ENCODE measurements at places on chromosomes 1 and 21. TPM values are rescaled to one million over a fixed set of nuclear protein-coding genes. Genes with fewer than 3 reads are reported as not detected.

GRCh38 chr1:201905234-201905890, 16.7 kb downstream of the SHISA4 start:
- no peaks in the 10 kb centered on the region for H3K4me1 ChIP-seq
- H3K36me3 ChIP-seq = no peaks in the 10 kb centered on the region
- peaks cover 13% of the 10 kb centered on the region for H3K27me3 ChIP-seq
- no peak for DNase-seq
- no peak overlapping the region for H3K4me3 ChIP-seq
- H3K27ac ChIP-seq = no peak overlapping the region

DNA sequence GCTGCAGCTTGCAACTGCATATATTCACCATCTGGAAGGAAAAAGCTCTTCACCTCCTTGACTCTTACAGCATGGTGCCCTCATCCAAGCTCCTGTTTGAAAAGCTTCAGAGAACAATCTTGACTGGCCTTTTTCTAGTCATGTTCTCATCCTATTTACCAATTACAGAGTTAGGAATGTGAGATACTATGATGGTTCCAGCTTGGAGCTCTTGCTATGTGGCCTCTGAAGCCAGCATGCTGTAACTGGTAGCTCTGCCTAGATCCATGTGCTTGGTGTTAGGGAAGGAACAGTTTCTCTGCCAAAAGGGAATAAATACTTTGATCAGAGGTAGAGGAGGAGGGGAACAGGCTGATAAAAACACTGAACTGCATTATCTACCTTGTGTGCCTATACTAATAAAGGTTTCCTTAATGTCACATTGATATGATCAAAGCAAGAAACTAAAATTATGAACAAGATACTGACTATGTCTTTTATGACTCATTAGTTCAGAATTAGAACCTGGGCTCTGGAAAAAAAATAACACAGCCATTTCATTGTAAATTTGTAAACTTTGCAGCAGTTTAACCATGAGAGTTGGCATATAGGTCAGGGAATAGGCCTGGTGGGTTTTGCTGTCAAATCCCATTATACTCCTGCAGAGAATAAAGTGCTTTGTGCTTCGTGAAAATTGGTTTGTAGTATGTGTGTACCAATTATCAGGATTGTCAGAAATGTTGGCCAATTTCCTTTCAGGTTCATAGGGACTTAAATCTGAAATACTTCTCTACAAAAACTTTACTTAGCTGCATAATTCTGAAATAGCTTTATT, 92.7 kb downstream of the LEPR start:
- H3K36me3 ChIP-seq = no peaks in the 10 kb centered on the region
- H3K27me3 ChIP-seq = no peaks in the 10 kb centered on the region
- no peak for DNase-seq
- H3K4me1 ChIP-seq = no peaks in the 10 kb centered on the region

DNA sequence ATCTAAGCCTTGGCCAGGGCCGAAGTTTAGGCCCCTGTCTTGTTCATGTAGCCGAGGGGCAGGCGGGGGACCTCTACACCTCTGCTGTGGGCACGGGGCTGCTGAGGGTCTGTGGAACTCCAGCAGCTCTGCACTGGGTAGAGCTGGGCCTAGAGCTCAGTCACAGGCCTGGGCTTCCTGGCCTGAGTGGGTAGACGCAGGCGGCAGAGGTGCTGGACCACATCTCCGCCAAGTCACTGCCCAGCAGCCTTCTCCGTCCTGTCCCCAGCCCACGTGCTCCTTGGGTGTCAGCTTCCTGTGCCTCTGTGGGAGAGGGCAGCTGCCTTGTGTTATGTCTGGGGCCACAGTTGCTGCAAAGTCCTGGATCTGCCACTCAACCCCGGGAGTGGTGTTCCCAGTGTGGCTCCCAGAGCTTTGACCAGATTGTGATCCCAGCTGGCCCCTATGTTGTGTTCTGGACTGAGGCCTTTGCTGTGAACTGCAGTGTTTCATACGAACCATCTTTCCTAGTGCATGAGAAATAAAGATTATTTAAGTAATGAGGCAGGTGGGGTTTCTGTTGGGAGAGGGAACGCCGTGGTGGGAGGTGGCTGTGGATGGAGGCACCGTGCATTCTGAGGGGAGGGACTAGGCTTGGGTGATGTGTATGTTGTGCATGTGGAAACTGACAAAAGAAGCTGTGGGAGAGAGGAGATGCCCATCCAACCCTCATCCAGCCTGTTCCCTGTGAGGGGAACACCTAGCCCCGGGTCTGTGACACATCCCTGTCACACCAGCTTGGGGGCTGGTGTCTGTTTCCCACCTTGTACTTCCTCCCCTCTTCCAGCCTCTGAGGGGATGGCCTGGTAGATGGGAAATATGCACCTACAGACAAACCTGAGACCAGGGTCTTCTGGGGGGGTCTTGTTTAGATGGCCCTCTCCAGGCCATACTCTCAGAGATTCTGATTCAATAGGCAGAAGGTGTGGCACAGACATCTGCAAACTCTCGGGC, 12.2 kb downstream of the AMPD2 start:
- peaks cover 32% of the 10 kb centered on the region for H3K36me3 ChIP-seq
- peaks cover 4% of the 10 kb centered on the region for H3K4me1 ChIP-seq
- DNase-seq = no peak

- H3K27me3 ChIP-seq = no peaks in the 10 kb centered on the region
- H3K4me1 ChIP-seq = no peaks in the 10 kb centered on the region
- no peaks in the 10 kb centered on the region for H3K36me3 ChIP-seq
- no peak for DNase-seq
- peak overlapping the region; percentile 24 for H3K4me3 ChIP-seq
Measured at GRCh38 chr1:172778456-172779455, 119.9 kb downstream of the FASLG start.

DNA sequence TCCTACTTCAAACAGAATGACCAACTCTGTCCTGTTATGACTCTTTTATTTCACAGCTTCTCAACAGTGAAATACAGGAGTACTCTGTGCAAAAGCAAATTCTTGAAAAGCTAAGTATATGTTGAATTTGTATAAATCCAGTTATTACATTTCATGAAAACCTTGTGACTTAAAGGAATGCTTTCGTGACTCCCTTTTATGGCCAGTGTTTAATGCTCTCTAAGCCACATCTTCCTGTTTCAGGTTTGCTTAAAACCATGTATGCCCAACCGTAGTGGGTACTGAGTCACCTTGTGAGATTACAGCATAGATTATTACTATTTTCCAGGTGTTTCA, 40.2 kb upstream of the KIF1B start:
- H3K27ac ChIP-seq = no peak overlapping the region
- peaks cover 24% of the 10 kb centered on the region for H3K36me3 ChIP-seq
- no peaks in the 10 kb centered on the region for H3K4me1 ChIP-seq
- no peak for DNase-seq

DNA sequence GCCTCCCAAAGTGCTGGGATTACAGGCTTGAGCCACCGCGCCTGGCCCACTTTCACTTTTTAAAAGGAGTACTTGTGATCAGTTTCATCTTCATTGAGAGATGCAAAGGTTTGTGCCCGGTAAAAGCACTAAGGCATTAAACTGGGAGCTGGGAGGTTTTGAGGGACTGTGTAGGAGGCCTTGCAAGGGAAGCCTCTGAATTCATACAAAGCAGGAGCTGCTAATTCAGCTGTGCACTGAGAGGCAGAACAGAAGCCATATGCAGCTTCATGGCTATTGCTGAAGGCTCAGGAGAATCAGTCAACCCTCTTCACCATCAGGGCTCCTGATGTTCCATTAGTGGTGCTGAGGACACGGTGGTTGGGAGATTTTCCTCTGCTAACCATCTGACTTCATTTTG, 77.7 kb downstream of the GPR88 start:
- no peaks in the 10 kb centered on the region for H3K36me3 ChIP-seq
- DNase-seq = no peak
- H3K4me1 ChIP-seq = peaks cover 8% of the 10 kb centered on the region
- H3K4me3 ChIP-seq = no peak overlapping the region
- no peaks in the 10 kb centered on the region for H3K27me3 ChIP-seq
- no peak overlapping the region for H3K27ac ChIP-seq

Gene ENAH
- 1.1 TPM for total RNA-seq

Gene C4BPA
- not detected for total RNA-seq

Gene PALMD
- total RNA-seq = not detected

Gene MAP10
- 1.5 TPM for total RNA-seq

Gene CRNN
- not detected for total RNA-seq

Measured in T-cell (primary cell).